Effector memory CD4-positive, alpha-beta T cell (primary cell): ENCODE measurements at places on chromosomes 13 and 19.

DNA sequence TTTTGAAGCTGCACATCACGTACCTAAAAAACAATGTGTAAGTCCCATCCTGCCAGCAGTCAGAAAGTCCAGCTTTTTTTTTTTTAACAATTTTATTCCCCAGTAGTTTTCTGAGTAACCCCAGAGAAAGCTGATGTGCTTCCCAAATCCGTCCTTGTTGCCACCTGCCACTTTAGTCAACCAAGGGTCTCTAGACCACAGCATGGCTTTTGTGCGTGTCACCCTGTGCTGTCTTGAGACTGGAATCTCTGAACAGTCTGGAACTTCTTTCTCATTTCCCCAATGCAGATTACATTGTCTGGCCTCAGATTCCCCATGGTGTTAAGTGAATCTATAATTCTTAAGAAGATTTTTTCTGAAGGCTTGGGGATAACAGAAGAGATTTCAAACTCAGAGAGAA, 289.2 kb upstream of the KLF12 start:
- no peak for DNase-seq

GRCh38 chr13:22801402-22802003, 379.3 kb upstream of the SGCG start:
- DNase-seq, result no peak

DNA sequence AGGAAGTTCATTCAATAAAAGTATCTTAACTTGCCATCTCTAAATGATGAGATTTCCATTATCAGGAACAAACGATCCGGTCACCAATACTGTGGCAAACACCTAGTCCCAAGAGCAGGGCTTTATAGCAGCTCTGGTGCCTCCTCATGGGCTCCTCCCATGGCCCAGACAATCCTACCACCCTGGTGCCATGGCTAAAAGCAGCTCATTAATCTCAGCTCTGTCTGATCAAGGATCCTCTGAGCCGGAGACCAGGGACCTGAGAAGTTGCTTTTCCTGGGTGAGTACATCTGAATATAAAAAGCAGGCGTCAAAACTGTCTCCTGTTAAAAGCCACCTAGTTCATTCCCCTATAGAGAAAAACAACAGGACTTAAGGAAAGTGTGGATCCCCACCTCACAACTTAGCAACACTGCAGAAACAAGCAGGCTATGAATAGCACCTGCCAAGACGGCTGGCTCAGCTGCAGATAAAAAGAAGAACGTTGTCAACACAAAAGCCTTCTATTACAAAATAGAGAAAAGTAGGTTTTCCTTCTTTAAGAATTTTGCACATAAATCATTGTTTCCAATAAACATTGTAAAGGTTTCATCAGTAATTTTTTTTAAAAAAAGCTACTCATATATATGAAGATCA, 30.3 kb downstream of the TSHZ3 start:
- no peak for DNase-seq

- DNase-seq, result no peak
Observed at GRCh38 chr13:33797622-33798021, 20.3 kb upstream of the RFC3 start.

- DNase-seq, result no peak
Observed at GRCh38 chr13:46687810-46688209, 109.2 kb downstream of the ESD start.

DNA sequence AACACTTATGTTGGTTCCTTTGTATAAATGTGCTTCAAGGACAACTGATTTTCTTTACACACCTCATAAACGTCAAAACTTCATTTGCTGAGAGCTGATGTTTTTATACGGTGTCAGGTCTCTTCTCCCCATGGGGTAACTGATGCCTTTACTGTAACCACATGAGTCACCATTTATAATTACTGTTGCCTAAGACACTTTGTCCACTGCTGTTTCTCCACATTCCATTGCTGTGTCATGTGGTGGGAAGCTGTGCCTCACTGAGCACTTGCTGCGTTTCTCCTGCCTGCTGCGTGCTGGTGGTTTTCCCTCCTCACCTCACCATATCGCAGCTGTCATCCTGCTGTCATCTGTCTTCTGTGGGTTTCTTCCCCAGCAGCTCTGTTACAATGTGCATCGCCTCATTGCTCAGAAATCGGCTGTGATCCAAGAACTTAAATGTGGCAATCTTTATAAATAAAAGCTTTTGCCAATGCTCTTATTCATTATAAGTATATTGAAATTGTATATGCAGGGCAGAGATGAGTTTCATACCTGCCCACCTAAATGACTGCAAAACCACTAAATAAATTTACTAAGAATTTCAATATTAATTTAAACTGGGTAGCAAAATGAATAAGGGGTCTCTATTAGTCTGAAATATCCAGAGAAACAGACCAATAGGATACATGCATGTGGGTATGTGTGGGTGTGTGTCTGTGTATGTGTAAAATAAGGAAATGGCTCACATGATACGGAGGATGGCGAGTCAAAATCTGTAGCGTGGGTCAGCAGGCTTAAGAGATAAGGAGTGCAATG, 547.0 kb upstream of the SLITRK5 start:
- no peak for DNase-seq

DNA sequence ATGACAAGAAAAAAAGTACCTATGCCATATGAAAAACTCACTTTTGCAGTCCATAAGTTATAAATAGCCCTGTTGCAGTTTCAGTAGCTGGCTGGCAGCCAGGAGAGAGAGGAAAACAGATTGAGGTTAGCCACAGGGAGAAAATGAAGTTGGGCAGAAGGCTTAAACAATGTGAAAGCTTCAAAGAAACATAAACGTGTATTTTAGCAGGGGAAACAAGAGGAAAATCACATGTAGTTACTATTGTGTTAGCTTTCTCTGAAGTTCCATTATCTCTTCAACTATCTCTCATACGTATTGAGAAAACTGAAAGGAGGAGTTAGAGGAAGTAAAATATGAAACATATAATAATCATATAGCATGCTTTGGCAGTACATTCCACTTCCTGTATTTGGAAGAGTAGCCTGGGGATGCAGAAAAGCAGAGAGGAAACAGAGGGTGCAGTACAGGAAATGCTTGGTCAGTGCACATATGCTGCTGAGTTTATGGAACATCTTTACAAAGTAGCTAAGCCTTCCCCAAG, 1551.1 kb downstream of the EFNB2 start:
- peak; percentile 0 for DNase-seq

GRCh38 chr13:38730332-38730731, 43.5 kb downstream of the FREM2 start:
- no peak for DNase-seq
